ENCODE measurements at places on chromosomes 1 and 21.
A peak's percentile ranks its signal among the peaks of the same experiment; 100 is the strongest.

DNA sequence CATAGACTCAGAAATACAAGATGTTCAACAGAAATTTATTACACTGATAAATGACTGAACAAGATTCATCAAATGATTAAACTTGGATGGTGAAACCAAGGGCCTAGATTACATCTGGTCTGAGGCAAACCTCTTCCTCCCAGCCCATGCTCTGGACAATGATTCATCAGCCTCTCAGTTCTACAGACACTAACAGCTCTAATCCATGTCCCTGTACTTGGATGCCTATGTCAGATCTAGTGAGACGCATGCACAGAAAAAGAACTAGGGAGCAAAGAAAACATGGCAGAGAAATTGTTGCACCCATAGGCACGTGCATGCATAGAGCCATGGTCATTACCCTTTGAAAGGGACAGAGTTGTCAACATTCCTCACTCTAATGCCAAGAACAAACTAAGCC lies 250.1 kb downstream of the KCNH1 start:
- H3K27ac ChIP-seq, result no peak overlapping the region
- DNase-seq, result no peak
- no peaks in the 10 kb centered on the region for H3K36me3 ChIP-seq
- H3K4me1 ChIP-seq, result peaks cover 9% of the 10 kb centered on the region
- H3K27me3 ChIP-seq, result peaks cover 2% of the 10 kb centered on the region

DNA sequence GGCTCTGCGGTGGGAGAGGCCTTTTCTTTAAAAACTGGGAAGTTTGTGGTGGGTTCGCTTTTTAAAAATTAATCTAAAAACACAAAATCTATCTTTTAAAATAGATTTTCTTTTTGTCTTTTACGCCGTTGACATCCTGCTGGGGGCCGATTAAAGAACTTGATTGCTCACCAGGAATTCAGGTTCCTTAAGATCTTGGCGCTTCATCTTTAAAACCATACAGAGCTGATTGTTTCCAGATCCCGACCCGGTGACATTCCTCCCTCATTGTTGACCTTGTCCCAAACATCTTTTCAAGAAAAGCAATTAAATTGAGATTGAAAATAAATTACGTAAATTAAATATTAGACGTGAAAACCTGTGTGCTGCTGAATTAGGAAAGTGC lies 546 bp upstream of the ZNF697 start:
- peaks cover 53% of the 10 kb centered on the region for H3K4me1 ChIP-seq
- no peak for DNase-seq
- H3K4me3 ChIP-seq, result peak overlapping the region; percentile 92
- peaks cover 23% of the 10 kb centered on the region for H3K27me3 ChIP-seq
- H3K36me3 ChIP-seq, result peaks cover 16% of the 10 kb centered on the region

DNA sequence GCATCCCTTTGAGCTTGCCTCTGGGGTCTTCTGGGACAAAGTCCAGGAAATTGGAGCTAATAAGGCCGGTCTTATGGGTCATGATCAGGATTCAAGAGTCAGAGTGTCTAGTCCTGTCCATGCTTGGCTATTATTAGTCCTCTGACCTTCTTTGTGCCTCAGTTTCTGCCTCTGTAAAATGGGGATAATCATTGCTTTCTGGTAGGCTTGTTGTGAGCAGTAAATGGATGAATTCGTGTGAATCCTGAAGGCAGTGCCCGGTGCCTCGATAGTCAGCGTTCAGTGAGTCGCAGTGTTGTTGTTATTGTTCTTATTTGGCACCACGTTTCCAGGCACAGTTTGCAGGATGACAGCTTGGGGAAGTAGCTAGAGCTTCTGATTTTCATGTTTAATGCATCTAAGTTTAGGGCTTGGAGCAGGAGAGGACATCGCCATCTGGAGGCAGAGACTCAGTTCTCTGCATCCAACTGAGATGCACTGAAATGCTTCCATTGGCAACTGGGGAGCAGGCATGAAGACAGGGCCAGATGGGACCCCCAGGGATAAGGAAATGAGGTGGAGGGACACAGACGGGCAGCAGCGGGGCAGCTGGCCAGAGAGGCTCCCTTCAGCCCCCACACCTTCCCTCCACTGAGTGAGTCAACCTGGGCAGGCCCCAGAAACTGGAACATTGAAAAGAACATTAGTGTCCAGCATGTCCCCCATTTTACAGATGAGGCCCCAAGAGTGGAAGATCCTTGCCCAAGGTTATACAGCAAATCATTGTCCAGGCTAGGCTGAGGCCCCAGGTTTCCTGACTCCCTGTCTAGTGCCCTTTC lies 160.3 kb downstream of the PTPRU start:
- no peaks in the 10 kb centered on the region for H3K36me3 ChIP-seq
- H3K27ac ChIP-seq, result no peak overlapping the region
- no peaks in the 10 kb centered on the region for H3K27me3 ChIP-seq
- no peaks in the 10 kb centered on the region for H3K4me1 ChIP-seq
- H3K4me3 ChIP-seq, result no peak overlapping the region

DNA sequence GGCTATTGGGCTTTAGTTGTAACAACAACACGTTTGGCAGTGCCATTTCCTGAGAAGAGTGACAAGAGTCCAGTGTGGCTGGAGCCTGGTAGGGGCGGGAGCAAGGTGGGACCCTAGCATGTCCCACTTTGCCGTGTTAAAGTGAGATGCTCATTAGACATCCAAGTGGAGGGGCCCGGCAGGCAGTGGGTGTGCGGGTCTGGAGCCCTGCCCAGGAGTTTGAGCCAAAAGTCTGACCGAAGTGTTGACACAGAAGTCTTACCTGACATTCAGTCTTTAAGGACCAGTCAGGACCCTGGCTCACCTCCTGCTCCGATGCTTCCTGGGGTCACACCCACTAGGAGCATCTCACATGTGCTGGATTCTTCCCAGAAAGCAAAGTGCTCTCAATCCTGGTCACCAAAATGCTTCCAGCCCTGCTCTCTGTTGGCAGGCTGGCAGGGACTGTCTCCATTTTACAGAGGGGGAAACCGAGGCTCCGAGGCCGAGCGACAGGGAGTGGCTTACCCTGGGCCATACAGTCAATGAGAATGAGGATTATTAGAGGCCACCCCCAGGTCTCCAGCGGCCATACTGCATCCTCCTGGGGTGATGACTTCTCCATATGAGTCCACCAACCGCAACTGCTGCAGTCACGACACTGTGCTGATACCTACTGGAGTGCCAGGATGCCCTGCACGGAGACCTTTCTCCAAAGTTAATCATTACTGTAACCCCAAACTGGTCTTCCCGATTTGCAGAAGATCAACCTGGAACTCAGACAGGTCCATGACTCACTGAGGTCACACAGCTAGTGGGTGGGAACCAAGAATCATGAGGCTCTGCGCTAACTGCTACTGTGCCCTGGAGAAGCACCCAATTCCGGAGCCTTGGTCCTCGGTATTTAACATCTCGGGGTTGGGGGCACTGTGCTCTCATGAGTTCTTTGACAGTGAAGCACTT lies 112.7 kb downstream of the PRDM2 start:
- DNase-seq, result no peak
- H3K4me3 ChIP-seq, result no peak overlapping the region
- H3K27ac ChIP-seq, result no peak overlapping the region
- no peaks in the 10 kb centered on the region for H3K36me3 ChIP-seq
- H3K4me1 ChIP-seq, result peaks cover 6% of the 10 kb centered on the region
- H3K27me3 ChIP-seq, result no peaks in the 10 kb centered on the region

DNA sequence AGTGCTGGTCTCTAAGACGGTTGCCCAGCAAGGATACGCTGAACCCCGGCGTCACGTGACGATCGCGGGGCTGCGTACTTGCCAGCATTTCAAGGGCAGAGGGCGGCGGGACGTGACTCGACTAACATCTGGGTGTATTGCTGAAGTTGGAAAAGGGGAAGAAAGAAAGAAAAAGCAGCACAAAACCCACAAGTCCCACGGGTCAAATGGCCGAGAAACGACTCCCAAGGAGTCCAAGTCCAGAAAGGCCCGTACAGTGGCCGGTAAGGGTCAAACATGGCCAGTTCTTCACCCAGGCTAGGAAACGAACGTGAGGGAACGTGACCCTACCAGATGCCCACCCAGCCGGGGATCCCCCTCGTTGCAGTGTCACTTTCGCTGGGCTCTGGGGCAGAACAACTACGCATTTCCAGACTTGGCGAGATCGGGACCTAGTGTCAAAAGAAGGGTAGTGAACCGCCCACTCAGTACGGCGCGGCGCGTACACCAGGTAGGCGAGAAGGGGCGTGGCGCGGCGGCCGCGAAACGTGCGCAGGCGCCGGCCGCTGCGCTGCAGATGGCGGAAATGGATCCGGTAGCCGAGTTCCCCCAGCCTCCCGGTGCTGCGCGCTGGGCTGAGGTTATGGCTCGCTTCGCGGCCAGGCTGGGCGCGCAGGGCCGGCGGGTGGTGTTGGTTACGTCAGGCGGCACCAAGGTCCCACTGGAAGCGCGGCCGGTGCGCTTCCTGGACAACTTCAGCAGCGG lies at the start of the genes PPCS and ZMYND12:
TSS of gene PPCS (plus strand) at position 534 of the 744 bp plus-strand sequence. CDS start at position 557, 23 bp downstream.
TSS of gene ZMYND12 (minus strand) at position 13 of the 744 bp plus-strand sequence. CDS start 25 bp downstream, outside the sequence.
- peak within 1 kb of the TSS; percentile 98 for H3K27ac ChIP-seq
- DNase-seq, result peak; percentile 87
- peaks cover 24% of the 10 kb centered on the region for H3K4me1 ChIP-seq
- H3K27me3 ChIP-seq, result peaks cover 3% of the 10 kb centered on the region
- peaks cover 45% of the 10 kb centered on the region for H3K36me3 ChIP-seq
- peak within 1 kb of the TSS; percentile 93 for H3K4me3 ChIP-seq

- peaks cover 3% of the 10 kb centered on the region for H3K36me3 ChIP-seq
- no peaks in the 10 kb centered on the region for H3K4me1 ChIP-seq
- H3K4me3 ChIP-seq, result no peak overlapping the region
- peaks cover 16% of the 10 kb centered on the region for H3K27me3 ChIP-seq
Measured at GRCh38 chr1:29383746-29384371, 147.5 kb downstream of the PTPRU start.

DNA sequence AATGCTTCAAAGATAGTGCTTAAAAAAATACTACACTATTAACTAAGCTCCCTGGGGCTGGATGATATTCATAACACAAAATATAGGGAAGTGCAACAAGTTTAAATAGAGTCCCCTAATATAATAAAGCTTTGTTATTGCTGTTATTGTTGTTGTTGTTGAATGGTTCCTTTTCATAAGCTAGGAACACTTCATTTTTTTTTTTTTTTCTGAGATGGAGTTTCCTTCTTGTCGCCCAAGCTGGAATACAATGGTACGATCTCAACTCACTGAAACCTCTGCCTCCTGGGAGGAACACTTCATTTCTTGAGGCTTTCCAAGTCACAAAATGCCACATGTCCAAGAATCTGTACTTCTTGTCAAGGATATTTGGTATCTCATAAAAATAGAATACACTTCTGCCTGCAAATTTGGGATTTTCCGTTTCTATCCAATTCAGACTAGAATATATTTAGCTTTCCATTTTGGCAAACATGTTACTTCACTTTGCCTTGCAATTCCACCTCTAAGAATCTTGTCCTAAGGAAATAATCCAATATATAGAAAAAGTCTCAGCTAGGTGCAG lies 21.1 kb downstream of the WDR47 start:
- DNase-seq, result no peak
- H3K4me3 ChIP-seq, result no peak overlapping the region
- H3K4me1 ChIP-seq, result peaks cover 1% of the 10 kb centered on the region
- peaks cover 17% of the 10 kb centered on the region for H3K36me3 ChIP-seq
- no peaks in the 10 kb centered on the region for H3K27me3 ChIP-seq

DNA sequence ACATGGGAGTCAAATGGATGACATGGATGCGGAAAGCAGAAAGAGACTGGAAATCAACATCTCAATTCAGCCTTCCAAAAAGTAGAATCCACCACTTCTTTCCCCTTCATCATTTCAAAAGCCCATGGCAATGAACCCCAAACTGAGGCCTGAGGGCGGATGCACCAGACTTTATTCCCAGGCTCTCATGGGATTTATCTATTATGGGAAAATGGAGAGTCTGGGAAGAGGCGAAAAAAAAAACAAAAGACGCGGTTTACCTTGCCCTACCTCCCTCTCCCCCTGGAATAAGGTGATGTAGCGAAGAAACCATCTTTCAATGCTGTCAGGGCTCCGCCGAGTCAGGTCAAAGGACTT lies 624 bp downstream of the KIFAP3 start:
- no peaks in the 10 kb centered on the region for H3K27me3 ChIP-seq
- no peak for DNase-seq
- no peaks in the 10 kb centered on the region for H3K36me3 ChIP-seq

GRCh38 chr1:230011333-230012092 lies 55.5 kb upstream of the GALNT2 start:
- peaks cover 11% of the 10 kb centered on the region for H3K27me3 ChIP-seq
- DNase-seq, result no peak

DNA sequence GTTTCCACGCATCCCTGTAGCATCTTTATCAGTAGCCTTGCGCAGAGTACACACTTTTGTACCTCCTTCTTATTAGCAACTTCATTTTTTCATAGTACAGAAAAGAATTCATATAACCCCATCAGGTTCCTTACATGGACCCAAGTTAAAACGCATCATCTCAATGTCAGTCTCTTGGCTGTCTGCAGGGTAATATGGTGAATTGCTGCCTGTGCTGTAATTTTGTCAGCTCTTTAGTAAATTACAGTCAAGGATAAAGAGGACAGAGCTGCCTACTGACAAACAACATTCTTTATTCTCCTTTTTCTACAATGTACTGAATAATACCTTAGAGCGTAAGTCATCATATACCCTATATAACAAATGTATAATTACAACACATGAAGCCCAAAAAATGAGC lies 222.5 kb downstream of the MRPL39 start:
- H3K4me3 ChIP-seq, result no peak overlapping the region
- H3K36me3 ChIP-seq, result no peaks in the 10 kb centered on the region
- no peak for DNase-seq
- peaks cover 4% of the 10 kb centered on the region for H3K27me3 ChIP-seq

DNA sequence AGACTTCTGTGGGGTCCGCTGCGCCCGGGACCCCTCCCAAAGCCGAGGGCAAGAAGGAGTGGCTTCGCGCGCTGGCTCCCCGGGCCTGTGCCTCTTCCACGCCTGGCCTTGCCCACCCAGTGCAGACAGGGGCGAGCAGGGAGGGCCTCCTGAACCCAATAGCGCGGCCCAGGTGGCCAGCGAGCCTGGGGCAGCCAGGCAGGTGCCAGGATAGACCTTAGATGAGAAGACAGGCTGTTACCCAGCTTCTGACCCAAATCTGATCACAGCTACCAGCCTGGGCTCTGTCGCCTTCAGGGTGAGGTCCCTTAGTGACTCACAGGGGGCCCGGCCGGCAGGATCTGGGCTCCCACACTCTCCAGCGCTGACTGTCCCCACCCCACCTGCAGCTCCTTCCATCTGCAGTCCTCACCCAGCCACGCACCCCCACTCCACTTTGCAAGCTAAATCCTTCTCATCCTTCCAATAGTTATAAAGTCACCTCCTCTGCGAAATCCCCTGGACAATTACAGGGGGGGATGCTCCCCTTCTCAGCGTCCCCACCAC lies 9.6 kb downstream of the CLEC20A start:
- H3K4me1 ChIP-seq, result no peaks in the 10 kb centered on the region
- no peaks in the 10 kb centered on the region for H3K36me3 ChIP-seq
- DNase-seq, result no peak

DNA sequence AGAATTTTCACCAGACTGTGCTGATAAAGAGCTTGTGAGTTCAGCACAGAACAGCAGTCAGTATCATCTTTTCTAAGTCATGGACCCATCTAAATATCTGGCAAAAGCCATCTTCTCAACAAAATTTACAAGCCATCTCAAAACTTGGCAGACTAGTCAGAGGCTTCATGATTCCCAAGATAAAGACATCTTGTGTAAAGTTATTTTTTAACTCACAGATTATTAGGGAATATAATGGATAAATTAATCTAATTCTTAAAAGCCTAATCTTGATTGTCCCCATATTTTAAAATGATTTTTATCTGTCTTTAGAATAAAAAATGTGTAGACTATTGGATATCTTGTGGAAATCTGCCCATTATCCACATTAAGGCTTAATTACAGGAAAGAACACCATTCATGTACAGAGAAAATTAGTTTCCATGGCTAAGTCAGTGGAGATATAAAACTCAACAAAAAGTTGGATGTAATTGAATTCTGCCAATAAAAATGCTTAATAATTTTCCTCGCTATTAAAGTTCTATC lies 159.8 kb downstream of the ZP4 start:
- no peaks in the 10 kb centered on the region for H3K36me3 ChIP-seq
- H3K27me3 ChIP-seq, result no peaks in the 10 kb centered on the region
- no peak overlapping the region for H3K27ac ChIP-seq
- no peak for DNase-seq
